ENCODE measurements at places on chromosomes 6 and 20.

DNA sequence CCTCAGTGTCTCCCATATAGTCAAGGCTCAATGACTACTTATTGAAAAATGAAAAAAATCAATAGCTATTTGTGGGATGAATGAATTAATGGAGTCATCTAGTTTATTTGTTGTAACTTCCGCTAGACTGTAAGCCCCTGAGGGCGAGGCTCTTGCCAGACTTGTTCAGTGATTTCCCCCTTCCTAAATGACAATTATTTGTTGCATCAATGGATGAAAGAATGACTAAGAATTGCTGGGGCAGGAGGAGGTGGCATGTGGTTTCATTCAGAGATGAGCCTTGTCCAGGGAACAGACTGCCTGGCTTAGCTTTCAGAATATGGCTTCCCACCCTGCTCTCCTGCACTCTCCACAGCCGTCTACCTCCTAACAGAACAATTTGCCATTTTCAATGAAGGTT lies 1.1 kb upstream of the PRELID3B start:
- DNase-seq, result no peak

DNA sequence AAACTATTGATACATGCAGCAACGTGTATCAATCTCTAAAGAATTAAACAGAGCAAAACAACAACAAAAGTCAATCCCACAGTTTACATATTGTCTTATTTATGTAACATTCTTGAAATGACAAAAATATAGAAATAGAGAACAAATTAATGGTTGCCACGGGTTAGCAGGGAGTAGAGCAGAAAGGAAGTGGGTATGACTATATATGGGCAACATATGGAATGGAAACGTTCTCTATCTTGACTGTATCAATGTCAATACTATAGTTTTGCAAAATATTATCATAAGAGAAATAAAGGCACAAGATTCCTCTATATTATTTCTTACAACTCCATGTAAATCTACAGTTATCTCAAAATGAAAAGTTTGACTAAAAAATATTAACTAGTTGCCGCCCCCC lies 12.8 kb downstream of the AK9 start:
- no peak for DNase-seq

- no peak for DNase-seq
Observed at GRCh38 chr6:26121141-26122004, 34.1 kb downstream of the HFE start.

DNA sequence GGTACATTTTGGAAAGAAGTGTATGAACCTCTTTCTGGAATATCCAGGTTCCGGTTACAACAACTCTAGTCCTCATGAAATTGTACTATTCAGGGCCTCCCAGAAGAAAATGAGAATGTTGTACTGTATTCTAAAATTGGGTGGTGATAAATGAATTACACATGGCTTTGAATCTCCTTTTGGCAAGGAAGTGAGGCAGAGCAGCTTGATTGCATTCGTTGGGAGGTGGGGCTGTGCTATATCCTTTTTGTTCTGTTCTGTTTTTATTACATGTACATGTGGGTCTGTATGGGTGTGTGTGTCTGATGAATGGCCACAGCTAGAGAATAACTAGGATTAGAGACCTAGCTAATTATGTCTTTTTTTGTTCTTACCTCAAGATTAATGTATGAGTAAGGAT lies 37.8 kb upstream of the SNRPB2 start:
- peak; percentile 11 for DNase-seq

GRCh38 chr6:157998707-157999167 lies 17.1 kb downstream of the SYNJ2 start:
- DNase-seq, result no peak

DNA sequence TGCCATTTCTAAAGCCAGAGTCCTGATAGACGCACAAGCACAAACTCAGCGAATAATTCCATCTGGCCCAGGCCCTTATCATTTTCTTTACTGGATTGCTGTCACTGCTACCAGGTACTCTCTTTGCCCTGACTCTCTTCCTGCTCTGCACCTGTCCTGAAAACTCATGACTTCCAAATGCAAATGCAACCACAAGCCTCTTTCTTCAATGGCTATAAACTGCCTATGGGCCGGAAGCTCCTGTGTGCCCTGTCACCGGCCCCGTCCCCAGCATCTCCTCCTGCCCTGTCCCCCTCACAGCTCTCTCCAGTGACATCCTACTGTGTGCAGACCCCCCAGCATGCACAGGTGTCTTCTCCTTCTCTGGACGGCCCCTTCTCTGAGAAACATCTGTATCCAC lies 302.6 kb downstream of the GMDS start:
- no peak for DNase-seq

- DNase-seq, result no peak
Observed at GRCh38 chr6:52377538-52378221, 15.7 kb downstream of the PAQR8 start.

DNA sequence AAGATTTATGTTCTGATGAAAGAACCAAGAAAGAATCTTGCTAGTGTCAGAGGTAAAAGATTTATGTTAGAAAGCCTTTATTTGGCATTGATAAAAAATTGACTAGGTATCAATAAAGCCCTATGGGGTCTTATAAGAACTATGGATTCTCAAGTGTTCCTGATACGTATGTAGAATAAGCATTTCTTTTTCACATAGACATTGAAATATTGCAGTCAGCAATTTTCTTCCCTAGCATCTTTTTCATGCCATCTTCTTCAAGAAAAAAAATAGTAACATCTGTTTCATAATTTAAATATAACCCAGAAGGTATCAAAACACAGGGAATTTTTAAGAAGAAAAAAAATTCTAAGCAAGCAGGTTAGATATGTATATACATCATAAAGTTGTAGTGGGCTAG lies 230.6 kb downstream of the CENPW start:
- no peak for DNase-seq

GRCh38 chr6:62090442-62091229 lies 195.4 kb downstream of the KHDRBS2 start:
- DNase-seq, result no peak

DNA sequence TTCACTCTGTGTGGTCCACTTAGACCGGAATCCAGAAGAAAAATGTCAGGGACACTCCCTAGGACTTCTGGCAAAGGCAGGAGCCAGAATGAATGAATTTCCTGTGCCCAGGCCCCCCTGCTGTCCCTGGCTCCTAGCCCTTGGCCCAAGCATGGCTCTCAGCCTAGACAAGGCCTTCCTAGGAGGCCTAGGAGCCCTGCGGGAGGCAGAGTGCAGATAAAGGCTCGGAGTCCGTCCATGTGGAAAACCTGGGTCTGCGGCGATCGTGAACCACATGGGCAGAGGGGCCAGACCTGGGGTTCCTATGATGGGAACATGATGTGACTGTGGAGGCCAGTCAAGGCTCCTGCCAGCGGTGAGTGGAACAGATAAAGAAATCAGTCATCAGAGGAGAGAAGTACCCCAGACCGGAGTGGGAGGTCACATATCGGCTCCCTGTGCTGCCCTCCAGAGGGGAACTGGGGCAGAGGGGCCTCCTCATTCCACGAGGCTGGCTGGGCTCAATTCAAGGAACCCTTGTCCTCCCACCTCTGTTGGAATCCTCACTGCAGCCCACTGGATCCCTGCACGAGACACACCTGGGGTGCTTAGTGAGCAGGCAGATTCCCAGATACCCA lies 5.9 kb upstream of the VSTM2L start:
- DNase-seq, result no peak

- no peak for DNase-seq
Observed at GRCh38 chr6:106324726-106325335, 729 bp downstream of the ATG5 start.

- no peak for DNase-seq
Observed at GRCh38 chr6:11973238-11973637, 38.9 kb upstream of the HIVEP1 start.

GRCh38 chr20:21968486-21968885 lies 263.0 kb downstream of the PAX1 start:
- no peak for DNase-seq

Measured in muscle of back (tissue), 13 donors.